ENCODE measurements at places on chromosomes 4 and X.

DNA sequence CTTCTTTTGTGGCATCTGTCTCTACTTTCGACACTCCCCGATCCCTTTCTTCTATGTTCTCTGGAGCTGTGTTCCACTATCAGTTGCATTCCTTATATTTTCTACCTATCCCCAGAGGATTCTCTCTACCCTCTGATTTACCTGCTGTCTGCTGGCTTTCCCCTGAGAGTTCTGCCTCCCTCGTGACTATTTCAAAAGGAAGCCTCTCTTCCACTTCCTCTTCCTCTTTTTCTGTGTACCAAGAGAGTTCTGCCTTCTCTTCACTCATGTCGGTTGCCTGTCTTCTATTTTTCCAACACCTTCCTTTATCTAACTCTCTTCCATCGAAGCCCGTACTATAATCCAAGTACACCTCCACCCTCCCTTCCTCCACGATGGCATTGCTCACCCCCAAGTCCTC lies 631.7 kb downstream of the SMARCA1 start:
- DNase-seq, result no peak

DNA sequence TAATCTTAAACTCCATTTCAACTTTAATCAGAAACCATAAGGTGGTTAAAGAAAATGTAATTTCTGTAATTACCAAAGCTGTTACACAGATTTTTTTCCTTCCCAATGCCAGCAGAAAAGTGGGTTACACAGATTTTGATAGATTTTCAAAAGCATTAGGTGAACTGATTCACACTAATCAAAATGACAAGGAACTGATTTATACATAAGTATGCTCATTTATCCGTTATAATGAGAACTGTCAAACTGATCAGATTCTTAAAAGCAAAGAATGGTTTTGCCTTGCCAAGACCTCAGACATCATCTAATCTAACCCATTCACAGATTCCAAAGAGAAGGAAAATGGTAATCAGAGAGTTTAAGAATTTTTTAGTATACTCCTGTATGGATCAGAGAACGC lies 5.2 kb downstream of the UGDH start:
- DNase-seq, result no peak

- no peak for DNase-seq
Measured at GRCh38 chrX:16130707-16131106, 7.3 kb downstream of the GRPR start.

DNA sequence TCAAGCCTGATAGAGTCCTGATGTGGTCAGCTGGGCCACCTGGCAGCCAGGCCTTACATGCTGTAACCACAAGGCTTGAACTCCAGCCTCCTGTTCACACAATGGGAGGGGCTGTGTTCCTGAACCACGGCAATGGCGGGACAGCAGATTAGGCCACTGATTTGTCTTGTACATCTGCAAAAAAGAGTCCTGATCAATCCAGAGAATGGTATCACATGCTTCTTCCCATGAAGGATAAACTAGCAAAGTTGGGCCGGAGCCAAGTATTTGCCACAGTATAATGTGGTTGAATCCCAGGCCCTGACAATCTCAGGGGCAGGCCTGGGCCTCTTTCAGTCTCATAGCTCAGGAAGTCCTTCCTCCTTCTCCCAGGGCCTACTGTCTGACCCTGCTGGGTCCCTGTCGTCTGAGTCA lies 2182.5 kb upstream of the AGA start:
- no peak for DNase-seq

DNA sequence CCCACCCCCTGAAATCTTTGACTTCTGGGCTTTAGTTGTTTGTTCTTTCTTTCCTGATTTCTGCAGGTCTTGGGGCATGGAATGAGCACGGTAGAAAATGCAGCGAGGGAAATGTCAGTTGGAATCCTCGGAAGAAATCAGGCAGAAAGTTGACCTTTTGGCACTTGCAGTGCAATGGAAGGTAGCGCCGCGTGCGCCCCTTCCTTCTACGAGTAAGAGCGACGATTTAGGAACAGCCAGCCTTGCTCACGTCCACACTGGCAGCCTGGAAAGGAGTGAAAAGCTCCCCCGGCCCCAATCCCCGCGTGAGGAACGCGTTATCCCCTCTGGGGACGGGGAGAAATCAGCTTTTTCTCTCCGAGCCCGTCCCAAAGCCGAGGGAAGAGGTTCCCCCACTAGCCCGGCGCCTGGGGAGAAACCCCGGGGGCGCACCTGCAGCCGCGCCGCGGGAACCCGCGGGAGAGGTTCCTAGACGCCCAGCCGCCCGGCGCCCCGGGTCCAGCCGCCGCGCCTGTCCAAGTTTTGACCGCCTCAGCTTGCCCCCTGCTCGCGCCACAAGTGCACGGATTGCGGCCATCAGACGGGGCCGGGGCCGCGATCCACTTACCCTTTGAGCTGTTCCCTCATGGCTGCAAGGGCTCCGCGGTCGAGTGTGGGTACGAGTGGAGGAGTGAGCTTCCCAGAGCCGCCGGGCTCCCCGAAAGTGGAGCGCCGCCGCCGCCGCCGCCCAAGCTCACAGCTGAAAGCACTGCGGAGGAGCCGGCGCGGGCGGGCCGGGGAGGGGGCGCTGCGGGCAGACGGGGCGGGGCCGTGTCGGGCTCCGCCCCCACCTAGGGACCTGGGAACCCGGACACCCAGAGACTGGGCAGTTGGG lies 194.6 kb upstream of the FTHL17 start:
- peak; percentile 61 for DNase-seq

- no peak for DNase-seq
Measured at GRCh38 chr4:128858879-128859671, 49.6 kb downstream of the JADE1 start.
